Suppressor macrophage (primary cell): ENCODE measurements at places on chromosomes 12 and 14.

DNA sequence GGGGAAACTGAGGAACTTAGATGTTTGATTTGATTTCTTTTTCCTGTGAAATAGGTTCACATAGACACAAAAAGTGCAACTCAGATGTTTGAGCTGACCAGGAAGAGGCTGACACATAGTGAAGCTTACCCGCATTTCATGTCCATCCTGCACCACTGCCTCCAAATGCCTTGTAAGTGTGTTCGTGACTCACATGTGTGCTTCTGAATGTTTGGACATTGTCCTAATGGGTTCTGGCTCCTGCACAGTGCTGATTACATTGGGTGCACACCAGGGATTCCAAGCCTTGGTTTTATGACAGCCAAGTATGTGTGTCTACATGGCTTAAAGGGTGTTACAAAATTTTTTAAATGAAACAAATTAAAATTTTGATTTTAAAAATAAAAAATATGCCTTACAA lies 137.4 kb downstream of the DAAM1 start:
- DNase-seq: no peak

- no peak for DNase-seq
Observed at GRCh38 chr12:130126023-130126432, 36.2 kb upstream of the FZD10 start.

- no peak for DNase-seq
Observed at GRCh38 chr12:65208964-65209654, 39.7 kb downstream of the LEMD3 start.

DNA sequence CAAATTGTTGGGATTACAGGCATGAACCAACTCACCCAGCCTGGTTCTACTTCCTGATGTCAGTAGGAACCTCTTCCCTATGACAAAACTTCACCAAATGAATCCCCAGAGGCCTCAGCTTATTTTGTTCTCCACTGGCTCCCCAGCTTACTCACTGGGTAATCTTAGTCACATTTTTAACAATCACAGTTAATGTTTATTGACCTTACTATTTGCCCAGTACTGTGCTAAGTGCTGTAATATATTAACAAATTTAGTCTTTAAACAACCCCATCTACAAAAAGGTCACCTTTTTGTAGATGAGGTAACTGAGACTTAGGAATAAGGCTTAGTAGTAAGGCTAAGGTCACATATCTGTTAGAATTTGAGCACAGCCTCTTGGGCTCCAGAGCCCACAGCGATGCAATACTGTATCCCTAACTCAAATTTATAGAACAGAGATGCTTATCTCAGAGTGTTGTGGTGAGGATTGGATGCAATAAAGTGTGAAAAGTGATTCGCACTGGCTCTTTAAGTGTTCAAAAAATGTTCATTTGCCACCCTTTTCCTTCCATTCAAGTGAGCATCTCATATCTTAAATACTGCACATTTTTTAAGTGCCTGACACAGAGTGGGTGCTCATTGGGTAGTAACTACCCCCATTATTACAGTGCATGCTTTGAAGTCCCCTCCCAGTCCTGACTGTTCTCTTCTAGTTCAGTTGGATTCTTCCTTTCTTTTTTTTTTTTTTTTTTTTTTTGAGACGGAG lies 146.4 kb upstream of the ARHGAP5 start:
- DNase-seq: peak; percentile 17

DNA sequence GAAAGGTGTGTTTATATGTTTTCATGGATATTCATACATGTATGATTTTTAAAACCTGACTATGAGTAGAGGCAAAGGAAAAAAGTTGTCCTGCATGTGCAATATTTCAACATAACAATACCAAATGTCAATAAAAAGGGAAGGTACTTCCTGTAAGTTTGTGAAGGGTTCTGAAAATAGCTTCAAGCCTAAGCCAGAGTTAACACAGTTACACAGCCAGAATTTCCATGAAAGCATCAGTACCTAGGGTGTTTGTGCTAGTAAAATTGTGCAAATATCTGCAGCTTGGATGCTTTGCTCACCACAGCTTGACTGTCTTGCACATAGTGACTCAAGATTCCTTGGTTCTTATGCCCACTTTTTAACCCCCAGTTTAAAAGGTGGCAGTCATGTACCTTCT lies 193.1 kb upstream of the FAR2 start:
- no peak for DNase-seq

GRCh38 chr14:102873131-102873530 lies 49.3 kb upstream of the AMN start:
- DNase-seq: no peak

DNA sequence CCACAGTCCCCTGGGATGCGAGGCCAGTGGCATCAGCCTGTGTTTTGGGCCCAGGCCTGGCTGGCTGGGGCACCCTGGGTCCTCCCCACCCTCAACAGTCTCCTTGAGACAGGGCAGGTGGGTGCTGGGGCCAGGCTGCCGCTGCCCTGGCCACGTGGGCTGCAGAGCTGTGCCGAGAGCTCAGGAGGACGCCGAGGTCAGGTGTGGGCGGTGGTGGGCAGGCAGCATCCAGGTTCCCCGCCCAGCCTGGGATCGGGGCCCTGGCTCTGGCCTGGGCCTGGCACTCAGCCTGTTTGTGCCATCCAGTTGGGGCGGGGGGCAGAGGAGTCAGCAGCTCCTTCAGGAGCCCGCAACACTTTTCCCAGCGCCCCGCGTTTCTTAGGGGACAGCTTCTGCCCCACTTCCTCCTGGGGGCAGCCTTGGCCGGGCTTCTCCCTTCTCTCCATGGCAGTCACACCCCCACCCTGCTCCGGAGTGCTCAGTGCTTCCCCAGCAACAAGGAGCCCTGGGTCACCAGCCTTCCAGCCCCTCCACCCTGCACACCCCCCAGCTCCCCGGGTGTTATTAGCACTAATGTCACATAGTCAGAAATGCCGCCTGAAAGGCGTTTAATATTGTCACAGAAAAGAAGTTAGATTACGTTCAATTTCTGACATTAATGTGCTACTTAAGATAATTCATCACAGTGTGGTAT lies 30.8 kb downstream of the KIF26A start:
- no peak for DNase-seq

DNA sequence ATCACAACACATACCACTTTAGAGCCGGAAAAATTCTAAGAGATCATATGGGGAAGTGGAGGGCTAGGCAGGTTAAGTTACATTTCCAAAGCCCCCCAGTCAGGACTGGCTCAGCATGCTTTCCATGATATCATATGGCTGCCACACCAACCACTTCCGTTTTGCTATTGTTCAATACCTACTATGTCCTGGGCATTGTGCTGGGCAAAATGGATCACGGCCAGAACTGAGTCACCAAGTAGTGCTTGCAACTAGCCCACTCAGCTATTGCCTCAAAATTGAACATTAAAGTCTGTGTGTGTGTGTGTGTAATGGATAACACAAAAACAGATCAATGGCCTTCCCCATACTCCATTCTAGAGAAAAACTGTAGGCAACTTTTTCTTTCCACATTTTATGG lies 22.7 kb downstream of the WIF1 start:
- no peak for DNase-seq

DNA sequence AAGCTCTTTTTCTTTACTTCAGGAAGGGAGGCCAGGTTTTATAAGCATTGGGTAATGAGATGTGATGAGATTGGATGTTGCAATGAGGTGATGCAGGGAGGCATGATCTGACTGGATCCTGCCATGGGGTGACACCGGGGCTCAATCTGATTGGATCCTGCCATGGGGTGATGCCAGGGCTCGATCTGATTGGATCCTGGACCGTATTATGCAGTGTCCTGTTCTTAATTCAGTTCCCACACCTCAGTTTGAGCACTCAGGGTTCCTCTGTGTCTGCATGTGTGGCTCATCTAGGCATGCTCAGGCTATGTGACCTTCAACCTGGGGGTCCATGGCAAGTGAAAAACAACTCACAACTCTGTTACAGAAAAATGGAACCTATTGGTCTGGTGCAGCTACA lies 166.4 kb downstream of the SLC15A4 start:
- DNase-seq: no peak

DNA sequence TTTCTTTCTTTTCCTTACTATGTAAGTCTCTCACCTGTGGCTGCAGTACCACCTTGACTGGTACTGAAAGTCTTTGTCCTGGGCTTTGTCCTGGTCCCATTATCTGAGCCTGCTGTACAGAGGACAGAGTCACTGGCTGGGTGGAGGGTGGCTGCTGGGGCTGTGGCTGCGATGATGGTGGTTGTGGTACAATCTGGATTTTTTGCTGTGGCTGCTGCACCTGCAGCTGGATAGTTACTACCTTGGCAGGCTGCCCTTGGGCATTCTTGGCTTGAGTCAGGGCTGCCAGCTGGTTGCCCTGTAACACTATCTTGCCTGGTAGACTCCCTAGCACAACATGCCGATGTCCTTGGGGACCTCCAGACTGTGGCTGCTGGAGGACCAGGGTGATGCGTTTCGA lies 27.0 kb downstream of the CHD8 start:
- DNase-seq: no peak

DNA sequence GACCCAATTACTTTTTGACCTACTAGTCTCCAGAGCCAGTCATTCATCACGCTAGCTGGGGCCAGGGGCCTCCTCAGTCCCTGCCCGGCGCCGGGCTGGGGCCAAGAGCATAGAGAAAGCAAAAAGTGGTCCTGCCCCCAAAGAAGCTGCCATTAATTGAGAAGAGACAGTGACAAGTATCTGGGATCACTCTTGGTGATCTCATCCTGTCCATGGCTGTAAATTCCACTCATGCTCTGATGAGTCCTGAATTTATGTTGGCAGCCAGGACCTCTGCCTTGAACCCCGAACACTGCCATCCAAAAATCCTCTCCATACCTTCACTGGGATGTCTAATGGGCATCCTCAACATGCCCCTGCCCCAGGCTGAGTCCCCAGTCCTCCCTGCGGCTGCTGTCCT lies 34.4 kb upstream of the DLK1 start:
- no peak for DNase-seq

DNA sequence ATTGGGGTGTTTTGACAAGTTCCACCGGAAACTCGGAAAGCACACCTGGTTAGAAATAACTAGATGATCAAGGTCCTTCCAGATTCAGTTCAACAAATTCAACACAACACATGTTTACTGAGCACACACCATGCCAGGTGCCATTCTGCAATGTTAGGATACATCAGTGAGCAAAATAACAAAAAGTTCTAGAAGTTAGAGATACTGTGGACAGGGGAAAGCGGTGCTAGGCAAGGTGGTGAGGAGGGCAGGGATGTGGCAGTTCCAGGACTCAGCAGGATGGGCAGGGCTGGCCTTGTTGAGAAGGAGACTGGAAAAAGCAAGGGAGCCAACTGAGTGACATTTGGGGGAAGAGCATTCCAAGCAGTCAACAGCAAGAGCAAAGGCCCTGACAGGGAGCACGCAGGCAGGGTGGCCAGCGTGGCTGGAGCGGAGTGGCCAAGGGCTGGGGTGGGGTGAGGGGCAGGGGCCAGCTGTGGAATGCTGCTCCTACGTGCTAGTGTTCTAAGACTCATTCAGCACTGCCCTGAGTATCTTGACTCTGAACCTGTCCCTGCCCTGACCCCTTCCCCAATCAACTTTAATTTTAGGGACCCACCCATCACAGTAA lies 19.4 kb upstream of the FAIM2 start:
- no peak for DNase-seq

GRCh38 chr12:70258605-70259403 lies 15.6 kb downstream of the CNOT2 start:
- no peak for DNase-seq

- DNase-seq: no peak
Observed at GRCh38 chr12:99282086-99282485, 365.5 kb upstream of the GARIN6 start.

DNA sequence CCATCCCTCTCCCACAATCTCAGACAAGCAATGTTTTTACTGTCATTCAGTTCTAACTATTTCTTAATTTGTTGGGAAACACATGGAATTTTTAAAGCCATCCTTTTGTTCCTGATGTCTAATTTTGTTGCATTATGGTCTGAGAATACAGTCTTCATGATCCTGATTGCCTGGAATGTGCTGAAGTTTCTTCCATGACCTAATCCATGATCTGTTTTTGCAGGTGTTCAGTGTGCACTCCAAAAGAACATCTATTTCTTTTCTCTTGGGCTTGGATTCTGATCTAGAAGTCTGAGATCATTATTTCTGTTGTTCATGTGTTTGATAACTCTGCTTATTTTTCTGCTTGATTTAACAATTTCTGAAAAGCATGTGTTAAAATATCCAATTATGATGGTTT lies 43.2 kb upstream of the PHC1 start:
- DNase-seq: no peak

GRCh38 chr12:14256555-14257169 lies 108.8 kb upstream of the ATF7IP start:
- peak; percentile 85 for DNase-seq

GRCh38 chr12:709455-710020 lies 42.8 kb upstream of the WNK1 start:
- DNase-seq: no peak

DNA sequence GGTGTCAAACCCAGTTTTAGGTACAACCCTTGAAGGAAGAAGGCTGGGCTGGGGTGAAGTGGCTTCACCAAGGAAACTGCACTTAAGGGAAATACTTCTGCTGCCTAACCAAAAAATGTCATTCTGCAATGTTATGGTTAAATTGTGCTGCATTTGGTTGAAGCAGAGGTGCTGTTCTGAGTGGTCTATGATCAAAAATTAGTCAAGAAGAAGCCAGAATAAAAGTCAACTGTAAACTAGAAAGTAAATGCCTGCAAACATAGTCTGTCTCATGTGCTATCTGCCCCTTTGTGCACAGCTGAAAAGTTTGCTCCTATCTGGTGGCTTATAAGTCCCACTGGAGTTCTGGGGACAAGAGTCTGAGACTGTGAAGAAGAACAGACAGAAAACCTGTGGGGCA lies 158.8 kb downstream of the C12orf42 start:
- DNase-seq: no peak

GRCh38 chr14:104094709-104095425 lies 9.4 kb downstream of the ASPG start:
- peak; percentile 82 for DNase-seq

GRCh38 chr14:74065746-74066575 lies 18.3 kb downstream of the ALDH6A1 start:
- no peak for DNase-seq
